ENCODE measurements at places on chromosomes 12 and 14. TPM values are rescaled to one million over a fixed set of nuclear protein-coding genes. Genes with fewer than 3 reads are reported as not detected.

KLRC3 gene
- total RNA-seq, result 5.5 TPM

CFAP54 gene
- total RNA-seq, result 36.0 TPM

PABPN1 gene
- 92.3 TPM for total RNA-seq

MMP17 gene
- 41.5 TPM for total RNA-seq

PRH1 gene
- 63.4 TPM for total RNA-seq

HOXC4 gene
- total RNA-seq, result not detected
